ENCODE measurements at places on chromosomes 7 and 10.

DNA sequence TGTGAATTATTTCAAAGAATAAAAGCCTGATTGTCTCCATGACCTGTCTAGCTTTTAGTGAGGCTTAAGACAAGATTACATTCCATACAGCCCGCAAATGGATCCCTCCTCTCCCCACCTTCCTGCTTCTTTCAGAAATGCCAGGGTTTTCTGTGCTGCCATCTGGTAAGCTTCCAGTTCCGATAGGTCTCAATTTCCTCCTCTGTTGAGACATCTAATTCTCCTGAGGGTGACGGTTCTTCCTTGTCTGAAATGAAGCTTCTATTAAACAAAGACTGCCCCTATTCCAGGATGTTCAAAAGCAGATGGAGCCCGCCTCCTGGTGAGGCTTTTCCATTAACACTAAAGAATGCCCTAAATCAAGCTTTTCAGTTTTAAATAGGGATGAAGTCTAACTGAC is 295.6 kb downstream of the PTPRN2 start:
- DNase-seq: no peak

- no peak for DNase-seq
Observed at GRCh38 chr10:34489973-34490745, 324.9 kb downstream of the PARD3 start.

- no peak for DNase-seq
Observed at GRCh38 chr10:116026315-116026714, 246.7 kb downstream of the GFRA1 start.

DNA sequence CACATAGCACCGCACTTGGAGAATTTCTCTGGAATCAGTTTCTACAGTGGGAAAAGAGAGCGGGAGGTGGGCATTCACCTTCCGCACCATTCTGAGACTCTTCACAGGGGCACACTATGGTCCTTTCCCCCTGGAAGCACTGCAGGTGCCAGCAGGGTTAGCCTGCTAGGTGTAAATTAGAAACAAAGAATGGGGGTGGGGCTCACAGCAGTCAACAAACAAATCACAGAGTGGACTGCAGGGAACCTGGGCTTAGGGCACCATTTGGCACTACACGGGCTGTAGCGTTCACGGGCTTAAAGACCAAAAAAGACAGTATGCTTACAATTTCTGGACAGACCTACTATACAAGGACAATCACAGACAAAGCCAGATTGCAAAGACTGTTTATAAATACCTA is 8.0 kb upstream of the PKD1L1 start:
- DNase-seq: no peak

- no peak for DNase-seq
Observed at GRCh38 chr7:56062382-56062781, 1.7 kb upstream of the SUMF2 start.

DNA sequence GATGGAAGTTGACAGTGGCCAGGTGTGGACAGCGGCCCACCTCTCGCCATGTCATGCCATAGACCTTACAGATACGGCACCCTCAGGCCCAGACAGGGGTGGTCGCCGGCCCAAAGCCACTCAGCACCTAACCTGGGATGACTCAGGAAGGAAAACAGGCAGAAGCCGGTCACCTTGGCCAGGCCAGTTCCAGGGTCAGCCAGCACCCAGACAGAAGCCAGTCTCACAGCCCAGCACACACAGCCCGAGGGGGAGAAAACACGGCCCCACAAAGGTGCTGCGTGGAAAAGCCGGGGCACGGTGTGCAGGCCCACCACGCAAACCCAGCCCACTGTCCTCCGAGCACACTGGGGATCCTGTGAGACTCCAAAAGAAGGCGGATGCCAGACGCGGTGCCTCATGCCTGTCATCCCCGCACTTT is 95.2 kb upstream of the DNAAF5 start:
- no peak for DNase-seq

DNA sequence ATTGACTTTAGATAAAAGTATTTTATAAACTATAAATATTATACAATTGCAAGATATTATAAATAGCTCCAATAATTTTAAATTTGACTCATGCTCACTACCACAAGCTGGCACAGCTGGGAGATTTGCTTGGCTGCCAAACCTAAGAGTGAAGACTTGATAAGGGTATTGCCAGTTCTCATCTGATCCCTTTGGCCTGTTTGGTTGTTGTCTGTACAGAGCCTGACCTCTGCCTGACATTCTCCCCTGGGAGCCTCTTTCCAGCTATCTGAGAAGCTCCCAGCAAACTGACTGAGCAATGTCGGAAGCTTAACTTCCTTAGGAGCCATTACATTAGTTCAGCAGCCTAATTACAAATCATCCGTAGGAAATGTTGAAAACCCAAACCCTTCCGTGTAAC is 10.2 kb upstream of the LMOD2 start:
- no peak for DNase-seq

DNA sequence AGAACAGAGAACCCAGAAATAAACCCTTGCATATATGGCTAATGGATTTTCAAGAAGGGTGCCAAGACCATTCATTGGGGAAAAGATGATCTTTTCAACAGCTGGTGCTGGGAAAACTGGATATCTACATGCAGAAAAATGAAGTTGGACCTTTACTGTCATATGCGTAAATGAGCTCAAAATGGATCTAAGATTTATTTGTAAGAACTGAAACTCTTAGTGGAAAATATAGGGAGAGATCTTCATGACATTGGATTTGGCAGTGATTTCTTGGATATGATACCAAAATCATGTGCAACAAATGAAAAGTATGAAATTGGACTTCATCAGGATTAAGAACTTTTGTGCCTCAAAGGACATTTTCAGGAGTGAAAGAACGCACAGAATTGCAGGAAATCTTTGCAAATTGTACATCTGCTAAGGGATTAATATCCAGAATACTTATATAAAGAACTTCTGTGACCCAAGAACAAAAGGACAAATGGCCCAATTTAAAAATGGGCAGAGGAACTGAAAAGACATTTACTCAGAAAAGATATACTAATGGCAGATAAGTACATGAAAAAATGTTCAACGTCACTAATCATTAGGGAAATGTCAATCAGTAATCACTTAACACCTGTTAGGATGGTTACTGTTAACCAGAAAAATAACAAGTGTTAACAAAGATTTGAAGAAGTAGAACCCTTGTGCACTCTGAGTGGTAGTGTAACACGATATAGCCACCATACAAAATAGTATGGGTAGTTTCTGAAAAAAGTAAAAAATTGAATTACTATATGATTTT is 6.1 kb downstream of the DBF4 start:
- DNase-seq: no peak

DNA sequence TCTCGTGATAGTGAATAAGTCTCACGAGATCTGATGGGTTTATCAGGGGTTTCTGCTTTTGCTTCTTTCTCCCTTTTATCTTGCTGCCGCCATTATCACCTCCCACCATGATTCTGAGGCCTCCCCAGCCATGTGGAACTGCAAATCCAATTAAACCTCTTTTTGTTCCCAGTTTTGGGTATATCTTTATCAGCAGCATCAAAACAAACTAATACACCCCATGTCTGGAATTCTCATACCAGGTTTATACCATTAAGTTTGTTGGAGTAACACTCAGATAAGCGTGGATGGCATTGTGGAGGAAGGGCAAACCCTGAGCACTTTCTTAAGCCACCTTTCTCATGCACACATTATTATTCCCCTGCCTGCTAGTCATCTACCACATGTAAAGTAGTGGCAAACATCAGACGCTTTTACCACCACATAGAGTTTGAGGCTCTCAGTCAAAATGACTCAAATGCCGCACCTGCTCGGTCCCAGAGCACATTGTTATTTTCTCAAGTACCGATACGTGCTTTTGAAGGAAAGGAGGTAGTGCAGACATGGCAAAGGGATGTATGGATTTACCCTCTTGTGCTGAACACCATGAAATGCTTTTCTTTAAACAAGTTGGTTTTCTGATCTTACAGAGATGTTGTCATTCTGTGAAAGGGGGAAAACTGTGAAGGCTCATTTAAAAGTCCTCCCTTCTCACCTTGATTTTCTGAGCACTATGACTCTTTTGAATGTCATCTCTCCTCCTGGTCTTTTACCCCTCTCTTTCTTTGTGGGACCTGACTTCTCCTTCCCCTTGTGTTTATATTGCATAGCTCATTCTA is 429.7 kb downstream of the EXOC4 start:
- no peak for DNase-seq
